ENCODE measurements at places on chromosomes 4 and X.

DNA sequence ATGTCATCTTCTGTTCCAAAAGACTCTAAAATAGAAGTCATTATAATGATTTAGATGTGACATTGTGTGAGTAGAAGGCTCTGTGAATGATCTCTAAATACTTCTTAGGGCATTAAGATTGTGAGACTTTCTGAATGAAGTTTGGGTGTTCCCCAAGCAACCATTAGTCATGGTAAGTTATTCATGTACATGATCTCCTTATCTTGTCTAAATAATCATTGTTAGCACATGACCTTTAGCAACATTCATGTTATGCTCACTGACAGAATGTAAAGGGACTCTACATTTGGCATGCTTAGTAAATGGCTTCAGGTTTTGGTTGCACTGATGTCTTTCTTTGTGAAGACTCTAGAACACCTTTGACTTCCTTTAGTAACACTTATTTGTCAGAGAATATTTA is 140.8 kb upstream of the AGA start:
- DNase-seq, result no peak

- DNase-seq, result no peak
These were observed 38.9 kb downstream of the PDHA1 start for GRCh38 chrX:19382555-19383145.

- no peak for DNase-seq
These were observed 194.7 kb downstream of the ASMT start for GRCh38 chrX:1809581-1809980.

DNA sequence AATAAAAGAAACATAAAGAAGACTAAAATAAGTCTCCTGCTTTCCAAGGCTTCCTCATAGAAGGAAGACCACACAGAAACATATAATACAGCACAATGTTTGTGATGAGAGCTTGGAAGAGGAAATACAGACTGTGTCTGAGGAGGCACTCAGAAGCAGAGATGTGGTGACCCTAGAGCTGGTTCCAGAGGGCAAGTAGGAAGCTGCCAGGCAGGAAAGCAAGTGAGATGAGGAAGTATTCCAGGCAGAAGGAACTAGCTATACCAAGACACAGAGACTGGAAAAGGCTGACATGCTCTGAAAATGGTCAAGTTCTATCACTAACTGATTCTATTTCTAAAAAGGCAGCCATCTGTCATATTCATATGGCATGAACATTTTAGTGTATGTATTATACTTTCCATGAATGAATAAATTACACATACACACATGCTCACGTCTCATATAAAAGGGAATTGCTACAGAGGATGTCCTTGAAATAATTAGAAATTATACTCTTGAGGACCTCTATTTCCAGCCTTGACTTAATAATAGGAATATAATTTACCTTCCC is 16.6 kb upstream of the HSFX2 start:
- no peak for DNase-seq

Data from effector memory CD4-positive, alpha-beta T cell (primary cell).